ENCODE measurements at places on chromosomes 7 and 10.

- DNase-seq = no peak
Measured at GRCh38 chr10:98262571-98262970, 5.4 kb downstream of the LOXL4 start.

- peak; percentile 59 for DNase-seq
Measured at GRCh38 chr7:140260352-140261104, 83.7 kb upstream of the KDM7A start.

DNA sequence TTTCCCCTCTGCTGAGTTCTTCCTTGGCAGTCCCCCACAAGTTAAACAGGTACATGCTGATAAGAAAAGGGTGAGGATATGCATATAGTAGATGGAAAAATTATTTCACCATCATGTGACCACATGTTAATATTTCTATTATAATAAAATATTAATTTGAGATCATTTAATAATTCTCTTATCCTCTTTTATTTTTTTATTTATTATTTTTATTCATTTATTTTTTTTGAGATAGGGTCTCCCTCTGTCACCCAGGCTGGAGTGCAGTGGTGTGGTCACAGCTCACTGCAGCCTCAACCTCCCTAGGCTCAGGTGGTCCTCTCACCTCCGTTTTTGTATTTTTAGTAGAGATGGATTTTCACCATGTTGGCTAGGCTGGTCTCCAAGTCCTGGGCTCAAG is 11.6 kb upstream of the GLI3 start:
- no peak for DNase-seq

- DNase-seq = peak; percentile 91
Measured at GRCh38 chr7:22445140-22445743, 54.7 kb downstream of the STEAP1B start.

GRCh38 chr10:89001729-89002072 is 11.1 kb downstream of the FAS start:
- DNase-seq = no peak

- no peak for DNase-seq
Measured at GRCh38 chr7:21318916-21319270, 109.0 kb upstream of the SP4 start.

All from mucosa of descending colon (tissue), 3 donors.